MM.1S (cell line): ENCODE measurements at places on chromosomes 7 and 10.

GRCh38 chr7:90892213-90892612, 296.1 kb downstream of the CDK14 start:
- no peak for DNase-seq

- DNase-seq = no peak
These were observed 109.1 kb upstream of the EFCAB10 start for GRCh38 chr7:105690325-105690945.

DNA sequence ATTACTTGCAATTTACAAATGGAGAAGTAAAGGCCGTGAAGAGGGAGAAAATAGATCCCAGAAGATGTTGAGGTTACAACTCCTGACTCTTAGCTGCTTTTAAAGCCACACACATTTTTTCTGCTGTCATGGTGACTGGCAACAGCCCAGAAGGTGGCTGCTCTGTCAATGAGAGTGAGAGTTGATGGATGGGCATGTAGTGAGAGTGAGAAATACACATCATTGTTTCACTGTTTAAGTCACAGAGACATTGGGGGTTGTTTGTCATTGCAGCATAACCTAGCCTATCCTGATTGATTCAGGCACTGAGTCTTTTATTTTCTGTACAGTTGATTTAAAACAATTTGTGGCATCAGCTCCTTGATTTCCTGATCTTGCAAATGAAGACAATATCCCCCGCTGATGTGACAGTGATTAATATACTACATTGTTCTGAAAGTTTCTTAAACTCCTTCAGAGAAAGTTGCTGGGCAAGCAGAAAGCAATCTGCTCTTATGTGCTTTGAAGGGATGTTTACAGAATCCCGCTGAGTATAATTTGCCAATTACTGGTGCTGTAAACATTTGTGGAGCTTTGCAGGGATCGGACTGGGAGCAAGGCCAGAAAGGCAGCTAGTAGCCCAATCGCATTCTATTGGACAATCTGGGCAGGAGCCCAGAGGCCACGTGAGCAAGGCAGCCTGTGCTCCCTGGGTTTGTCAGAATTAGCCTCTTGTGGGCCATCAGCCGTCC, 229.6 kb downstream of the PRPF18 start:
- no peak for DNase-seq

- no peak for DNase-seq
These were observed 3.9 kb downstream of the GDF10 start for GRCh38 chr10:47303866-47304265.

DNA sequence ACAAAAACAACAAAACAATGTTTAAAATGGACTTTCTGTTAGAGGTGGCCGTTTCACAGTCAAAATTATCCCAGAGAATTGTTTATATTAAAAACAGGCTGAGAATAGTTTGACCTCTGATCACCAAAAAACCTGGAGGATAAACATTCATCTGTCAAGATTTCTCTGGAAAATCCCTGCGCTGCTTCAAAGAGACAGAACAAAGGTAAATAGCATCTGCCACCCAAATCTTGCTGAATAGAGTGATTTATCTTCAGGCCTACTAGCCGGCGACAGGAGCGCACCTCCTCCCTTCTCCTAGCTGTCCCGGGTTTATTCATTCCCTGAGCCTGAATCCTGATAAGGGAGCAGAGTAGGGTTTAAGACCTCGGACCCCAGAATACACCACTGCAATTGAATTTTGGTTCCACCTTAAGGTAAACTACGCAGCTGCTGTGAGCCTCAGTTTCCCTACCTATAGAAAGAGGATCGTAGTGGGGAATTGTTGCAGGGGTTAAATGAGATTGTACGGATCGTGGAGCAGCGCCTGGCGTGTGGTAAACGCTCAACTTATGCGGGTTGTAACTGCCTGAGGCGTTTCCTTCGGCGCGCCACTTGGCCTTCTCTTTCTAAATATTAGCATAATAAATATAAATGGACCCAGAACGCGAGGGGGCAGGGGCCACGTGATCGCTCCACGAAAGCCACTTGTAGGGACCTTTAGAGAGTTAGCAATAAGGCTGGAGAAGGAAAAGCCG, 498 bp upstream of the ST7 start:
- peak; percentile 85 for DNase-seq

- DNase-seq = no peak
These were observed 304.8 kb downstream of the LRMDA start for GRCh38 chr10:75736151-75736640.

GRCh38 chr7:7190142-7190541, 7.8 kb downstream of the C1GALT1 start:
- no peak for DNase-seq

GRCh38 chr10:26780106-26780792, 80.5 kb downstream of the ABI1 start:
- DNase-seq = no peak

DNA sequence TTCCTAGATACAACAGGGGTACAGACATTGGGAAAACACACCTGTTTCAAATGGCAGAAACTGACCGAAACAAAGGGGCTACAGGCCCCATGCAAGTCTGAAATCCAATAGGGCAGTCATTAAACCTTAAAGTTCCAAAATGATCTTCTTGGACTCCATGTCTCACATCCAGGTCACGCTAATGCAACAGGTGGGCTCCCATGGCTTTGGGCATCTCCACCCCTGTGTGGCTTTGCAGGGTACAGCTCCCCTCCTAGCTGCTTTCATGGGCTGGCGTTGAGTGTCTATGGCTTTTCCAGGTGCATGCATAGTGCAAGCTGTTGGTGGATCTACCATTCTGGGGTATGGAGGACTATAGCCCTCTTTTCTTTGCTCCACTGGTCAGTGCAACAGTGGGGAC, 248.1 kb upstream of the RHOBTB1 start:
- DNase-seq = no peak

DNA sequence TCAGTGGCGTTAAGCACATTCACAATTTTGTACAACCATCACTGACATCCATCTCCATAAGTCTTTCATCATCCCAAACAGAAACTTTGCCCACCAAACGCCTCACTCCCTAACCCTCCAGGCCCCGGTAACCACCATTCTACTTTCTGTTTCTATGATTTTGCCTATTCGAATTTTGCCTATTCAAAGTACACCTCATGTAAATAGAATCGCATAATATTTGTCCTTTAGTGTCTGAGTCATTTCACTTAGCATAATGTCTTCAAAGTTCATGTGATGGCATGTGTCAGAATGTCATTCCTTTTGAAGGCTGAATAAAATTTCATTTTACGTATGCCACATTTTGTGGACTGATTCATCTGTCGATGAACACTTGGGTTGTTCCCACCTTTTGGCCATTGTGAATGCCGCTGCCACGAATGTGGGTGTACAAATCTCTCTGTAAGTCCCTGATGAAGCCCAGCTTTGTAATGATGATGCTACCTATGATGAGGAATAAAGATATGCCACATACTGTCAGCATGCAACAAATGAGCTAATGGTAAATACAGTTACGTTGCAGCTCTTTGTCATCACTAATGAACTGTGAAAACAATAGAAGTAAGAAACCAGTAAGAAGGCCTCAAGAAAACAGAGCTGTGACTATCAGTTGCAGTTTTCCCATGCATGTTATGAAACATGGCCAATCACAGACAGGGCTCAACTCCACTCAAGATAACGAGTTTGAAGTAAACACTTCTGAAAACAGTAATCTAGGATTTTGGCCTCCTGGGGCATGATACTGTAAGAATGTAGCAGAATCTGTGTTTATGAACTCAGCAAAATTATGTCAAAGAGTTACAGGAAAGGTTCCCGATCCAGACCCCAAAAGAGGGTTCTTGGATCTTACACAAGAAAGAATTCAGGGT, 120.0 kb downstream of the ADAM12 start:
- DNase-seq = no peak

DNA sequence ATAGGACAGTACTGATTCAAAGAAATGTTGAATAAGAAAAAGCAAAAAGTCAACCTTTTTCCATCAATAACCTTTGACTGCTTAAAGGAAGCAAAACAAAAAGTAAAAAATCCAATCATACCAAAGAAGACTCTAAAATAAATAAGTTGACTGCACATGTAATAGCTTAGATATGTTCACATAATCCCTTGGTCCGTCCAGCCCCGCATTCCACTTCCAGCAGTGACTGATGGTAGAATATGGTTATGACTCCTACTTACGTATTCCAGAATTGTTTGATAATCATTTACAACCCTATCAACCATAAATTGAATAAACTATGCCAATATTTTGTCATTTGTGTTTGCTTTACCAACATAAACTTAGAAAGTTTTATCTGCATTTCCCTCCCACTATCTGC, 77.9 kb downstream of the CTNNA3 start:
- no peak for DNase-seq

- no peak for DNase-seq
These were observed 130.7 kb upstream of the TMEM72 start for GRCh38 chr10:44780426-44780825.

DNA sequence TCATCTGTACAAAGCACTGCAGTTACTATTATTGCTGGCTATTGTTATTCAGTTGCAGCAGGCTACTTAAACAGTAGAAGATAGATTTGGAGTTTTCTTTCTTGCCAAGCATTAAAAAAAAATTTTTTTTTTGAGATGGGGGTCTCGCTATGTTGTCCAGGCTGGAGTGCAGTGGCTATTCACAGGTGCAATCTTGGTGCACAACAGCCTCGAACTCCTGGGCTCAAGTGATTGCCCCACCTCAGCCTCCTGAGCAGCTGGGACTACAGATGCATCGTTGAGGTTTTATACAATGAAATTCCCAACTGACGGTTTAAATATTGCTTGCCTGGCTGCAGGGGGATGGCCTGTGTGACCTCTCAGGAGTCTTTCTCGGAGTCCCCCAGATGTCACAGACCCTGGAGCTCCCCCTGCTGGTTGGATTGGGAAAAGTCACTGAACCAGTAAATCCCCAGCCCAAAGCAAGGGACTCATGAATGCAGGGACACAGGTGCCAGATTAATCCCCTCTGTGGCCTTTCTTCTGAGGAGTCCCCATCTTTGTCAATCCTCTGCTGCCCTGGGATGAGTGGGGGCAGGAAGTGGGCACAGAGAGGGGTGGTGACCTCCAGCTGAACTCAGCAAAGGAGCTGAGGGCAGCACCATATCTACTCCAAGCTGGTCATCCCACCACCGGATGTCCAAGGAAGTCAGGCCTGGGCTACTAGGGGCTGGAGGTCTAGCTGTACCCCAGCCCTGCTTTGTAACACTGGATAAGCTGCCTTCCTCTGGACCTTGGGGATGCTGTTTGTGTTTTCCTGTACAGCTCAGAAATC, 149.6 kb downstream of the C10orf105 start:
- peak; percentile 64 for DNase-seq

DNA sequence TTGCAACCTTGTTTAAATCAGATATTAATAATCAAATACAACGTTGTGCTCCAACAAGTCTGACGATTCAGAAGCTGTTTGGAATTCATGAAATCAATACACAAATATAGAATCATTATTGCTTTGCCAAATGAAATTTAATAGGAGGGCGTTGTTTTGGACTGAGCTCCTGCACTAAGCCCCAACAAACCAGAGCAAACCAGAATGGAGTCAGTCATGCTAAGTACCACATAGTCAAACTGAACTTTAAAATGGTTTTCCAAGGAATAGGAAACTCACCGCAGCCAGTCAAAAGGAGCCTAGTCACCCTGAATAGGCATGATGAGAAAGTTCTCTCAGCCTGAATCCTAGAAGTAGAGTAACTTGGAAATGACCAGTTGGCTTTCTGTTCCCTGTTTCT, 53.7 kb downstream of the HACD1 start:
- no peak for DNase-seq

- no peak for DNase-seq
These were observed 5.9 kb upstream of the EBF3 start for GRCh38 chr10:129969911-129970464.

DNA sequence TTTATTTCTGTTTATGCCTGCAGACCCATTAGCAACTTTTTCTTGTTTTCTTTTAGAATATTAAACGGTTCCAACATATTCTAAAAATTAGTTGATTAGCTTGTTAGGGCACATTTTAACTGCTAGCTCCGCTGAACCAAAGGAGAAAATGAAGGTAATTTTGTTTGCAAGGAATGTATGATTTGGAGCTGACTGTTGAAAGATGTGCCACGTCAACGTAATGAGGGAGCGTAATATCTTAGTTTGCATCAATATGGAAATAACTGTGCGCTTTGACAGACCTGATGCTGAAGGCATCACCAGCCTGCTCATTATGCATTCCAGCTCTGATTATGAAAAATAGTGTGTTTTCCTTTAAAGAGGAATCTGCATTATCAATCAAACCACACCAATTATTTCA, 102.0 kb upstream of the CTBP2 start:
- no peak for DNase-seq

- DNase-seq = no peak
These were observed 54.5 kb downstream of the GRB10 start for GRCh38 chr7:50728184-50728583.

DNA sequence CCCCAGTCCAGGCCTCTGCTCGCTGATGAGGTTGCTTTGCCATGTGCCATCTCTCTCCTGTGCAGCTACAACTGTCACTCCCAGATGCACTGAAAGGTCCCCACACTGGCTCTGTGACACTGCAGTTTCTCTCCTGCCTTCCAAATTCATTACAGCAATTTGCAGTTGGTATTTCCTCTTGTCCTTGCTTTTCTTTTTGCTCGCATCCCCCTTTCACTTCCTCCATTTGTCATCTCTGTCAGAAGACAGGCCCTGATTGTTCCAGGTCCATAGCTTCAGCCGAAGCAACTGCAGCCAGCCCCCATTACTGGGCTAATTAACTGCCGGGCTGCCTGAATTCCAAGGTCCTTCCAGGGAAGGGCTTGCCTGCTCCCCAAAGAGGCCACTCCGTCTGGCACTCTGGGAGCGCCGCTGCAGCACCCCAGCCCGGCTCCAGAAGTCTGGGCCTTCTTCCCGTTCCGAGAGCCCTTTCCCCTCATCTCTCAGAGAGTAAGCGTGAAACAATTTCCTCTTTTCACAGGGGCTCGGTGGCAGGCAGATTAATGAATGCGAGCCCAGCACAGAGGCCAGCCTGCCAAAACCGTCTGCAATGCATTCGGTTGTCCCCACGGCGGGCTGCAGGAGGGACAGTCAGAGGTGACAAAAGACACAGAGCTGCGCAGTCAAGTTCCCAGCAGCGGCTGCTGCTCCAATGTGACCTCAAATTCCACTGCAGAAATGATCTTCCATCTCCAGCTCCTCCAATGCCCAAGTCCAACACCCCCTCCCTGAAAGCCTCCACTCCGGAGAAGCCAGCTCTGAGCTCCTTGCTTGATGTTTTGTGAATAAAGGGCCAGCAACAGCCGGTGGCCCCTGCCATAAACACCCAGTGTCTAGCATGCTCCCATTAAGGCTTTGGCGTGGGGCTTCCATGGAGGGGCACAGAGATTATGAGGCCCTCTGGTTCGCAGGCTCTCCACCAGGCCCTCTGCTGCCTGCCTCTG, 279.4 kb upstream of the HABP2 start:
- DNase-seq = no peak

DNA sequence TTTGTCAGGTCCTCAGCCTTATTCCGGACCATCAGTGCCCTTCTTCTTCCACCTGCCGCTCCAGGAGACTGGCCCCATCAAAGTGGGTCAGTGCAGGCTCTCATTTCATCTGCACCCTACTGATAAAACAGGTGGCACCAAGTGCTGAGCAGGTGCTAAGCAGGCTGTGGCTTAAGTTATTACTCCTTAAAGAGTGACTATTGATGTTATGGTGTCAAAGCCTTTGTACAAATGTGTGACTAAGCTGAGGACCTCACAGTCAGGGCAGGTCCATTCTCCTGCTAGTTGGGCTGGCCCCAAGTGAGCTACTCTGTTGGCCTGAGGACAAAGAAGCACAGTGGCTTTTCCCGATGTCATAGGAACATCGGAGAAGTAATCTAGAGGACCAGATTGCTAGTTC, 11.2 kb upstream of the CALD1 start:
- DNase-seq = no peak

GRCh38 chr7:152986376-152986775, 226.8 kb downstream of the ACTR3B start:
- DNase-seq = no peak

GRCh38 chr7:150379441-150380379, 580 bp downstream of the ZNF775 start:
- peak; percentile 67 for DNase-seq

GRCh38 chr7:18151422-18151821, 123.8 kb upstream of the PRPS1L1 start:
- no peak for DNase-seq
